ENCODE measurements at places on chromosomes 2 and 18.

DNA sequence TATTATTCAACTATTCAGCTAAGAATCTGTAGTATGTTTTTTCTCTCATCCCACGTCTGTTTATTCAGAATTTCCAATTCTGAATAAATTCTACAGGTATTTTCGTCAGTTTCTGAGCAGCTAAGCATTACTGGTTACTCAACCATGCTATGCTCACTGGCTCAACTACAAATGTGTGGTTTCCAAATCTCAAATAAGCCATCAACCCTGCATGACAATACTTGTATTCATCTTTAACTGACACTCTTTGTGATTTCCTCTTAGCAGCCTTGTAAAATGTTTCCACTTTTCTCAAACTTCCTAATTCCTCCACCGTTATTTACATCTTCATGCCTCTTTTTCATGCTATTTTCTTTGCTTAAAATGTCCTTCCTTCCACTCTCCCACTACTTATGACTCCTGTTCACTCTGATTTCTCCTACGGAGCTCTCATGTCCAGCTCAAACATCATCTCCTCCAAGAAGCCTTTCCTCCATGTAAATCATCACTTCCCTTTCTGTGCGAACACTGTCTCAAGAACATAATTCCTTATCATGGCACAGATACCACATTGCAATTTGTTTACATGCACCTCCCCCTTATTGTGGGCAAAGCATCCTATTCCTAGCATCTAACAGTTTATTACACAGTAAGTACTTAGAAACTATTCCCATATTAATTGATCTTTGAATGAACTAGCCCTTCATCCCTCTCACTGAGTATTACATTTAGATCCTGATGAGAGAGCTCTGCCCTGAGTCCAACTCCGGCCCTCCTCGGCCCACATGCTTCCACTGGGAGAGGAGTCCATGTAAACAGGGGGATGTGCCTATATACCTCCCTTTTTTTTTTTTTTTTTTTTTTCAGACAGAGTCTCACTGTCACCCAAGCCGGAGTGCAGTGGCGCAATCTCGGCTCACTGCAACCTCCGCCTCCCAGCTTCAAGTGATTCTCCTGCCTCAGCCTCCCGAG is 10.5 kb downstream of the CCDC88A start:
- no peak for DNase-seq

- no peak for DNase-seq
These were observed 5.3 kb upstream of the DTNA start for GRCh38 chr18:34704823-34705222.

GRCh38 chr2:50849190-50849589 is 182.7 kb downstream of the NRXN1 start:
- DNase-seq = no peak

DNA sequence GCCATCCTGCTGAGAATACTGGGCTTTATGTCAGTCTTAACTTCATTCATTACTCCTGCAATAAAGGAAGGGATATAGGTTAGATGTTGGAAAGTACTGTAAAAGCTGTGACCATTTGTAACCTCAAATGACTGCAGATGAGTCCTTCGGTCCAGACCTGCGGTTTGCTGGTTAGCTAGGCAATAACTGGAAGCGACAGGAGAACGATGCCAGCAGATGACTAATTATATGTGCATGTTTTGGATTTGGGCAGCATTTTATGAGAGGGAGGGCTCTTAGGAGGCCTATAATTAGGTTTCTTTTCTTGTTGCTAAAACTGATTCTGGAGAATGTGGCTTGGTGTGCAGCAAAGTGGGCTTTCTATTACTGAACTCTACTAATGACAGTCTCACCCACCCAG is 205.6 kb downstream of the TMEM182 start:
- DNase-seq = no peak

- no peak for DNase-seq
These were observed 12.2 kb upstream of the GNAL start for GRCh38 chr18:11676867-11677266.

DNA sequence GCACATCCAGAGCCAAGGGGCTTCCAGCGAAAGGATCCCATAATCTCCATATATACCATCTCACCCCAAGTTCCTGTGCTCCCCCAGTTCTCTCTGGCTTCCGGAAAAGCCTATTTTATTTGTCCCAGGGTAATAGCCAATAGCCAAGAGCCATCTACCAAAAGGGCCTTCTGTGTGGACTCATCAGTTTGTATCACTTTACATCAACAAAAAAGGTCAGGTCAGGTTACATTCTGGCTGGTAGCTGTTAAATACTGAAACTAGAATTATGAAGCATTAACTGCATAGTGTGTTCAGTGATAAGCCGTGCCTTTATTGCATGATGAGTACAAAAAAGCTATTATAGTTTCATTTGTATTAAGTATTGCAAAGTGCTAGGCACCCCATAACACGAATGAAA is 223.7 kb downstream of the IRS1 start:
- DNase-seq = no peak
